Stimulated activated CD4-positive, alpha-beta T cell treated with anti-CD3 and anti-CD28 coated beads, Interleukin-15, amount 100 ng/mL, for 24 hours (primary cell): ENCODE measurements at places on chromosomes 1 and 21.

GRCh38 chr1:11463177-11463576, 15.8 kb upstream of the DISP3 start:
- DNase-seq, result no peak

DNA sequence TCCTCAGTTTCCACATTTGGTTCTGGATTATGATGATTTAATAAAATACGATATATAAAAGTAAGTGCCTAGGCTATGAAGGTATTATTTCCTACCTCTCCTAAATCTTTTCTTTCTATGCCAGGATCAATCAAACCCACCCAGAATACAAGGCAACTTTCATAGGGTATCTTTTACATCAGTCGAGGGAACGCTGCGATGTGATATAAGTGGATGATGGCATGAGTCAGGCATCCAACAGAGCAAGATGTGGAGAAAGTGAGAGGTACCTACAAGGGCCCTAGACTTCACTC, 781 bp downstream of the TTLL7 start:
- no peak for DNase-seq

DNA sequence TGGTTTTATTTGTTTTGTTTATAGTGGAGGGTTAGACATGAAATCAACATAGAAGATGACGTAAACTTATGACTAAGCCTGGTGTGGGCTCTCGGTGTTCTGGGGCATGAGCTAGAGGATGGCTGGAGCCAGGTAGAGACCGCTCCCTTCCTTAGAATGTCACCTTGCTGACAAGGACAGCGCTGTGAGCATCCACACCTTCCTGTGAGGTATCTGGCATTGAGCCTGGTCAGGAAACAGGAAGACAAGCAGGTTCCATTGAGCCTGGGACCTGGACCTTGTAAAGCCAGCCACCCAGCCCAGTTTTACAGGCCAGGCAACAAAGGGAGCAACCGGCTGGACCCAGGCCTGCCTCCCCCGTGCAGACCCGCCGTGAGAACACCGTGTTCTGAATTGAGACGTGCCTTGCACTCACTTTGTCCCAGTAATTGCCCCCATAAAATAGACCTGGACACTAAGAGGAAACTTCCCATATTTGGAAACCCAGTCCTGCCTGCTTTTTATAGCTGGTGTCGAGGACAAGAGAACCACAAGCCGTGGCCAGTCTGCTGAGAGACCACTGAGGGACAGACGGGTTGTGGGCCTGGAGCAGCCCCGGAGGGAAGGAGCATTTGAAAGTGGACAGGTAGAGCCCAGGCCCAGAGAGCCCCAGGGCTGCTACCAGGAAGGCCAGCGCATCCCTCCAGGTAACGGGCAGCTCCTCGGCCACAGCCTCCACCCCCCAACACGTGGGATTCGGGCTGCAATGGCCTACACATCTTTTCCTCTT, 78.0 kb downstream of the PDE9A start:
- DNase-seq, result no peak

DNA sequence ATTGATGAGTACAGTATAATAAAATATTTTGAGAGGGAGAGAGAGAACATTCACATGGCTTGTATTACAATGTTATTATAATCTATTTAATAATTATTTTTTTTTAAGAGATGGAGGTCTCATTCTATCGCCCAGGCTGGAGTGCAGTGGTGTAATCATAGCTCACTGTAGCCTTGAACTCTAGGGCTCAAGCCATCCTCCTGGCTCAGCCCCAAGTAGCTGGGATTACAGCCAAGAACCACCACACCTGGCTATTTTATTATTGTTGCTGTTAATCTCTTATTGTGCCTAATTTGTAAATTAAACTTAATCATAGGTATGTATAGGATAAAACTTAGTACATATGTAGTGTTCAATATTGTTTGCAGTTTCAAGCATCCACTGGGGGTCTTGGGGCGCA, 57.8 kb downstream of the HS2ST1 start:
- DNase-seq, result no peak

GRCh38 chr1:181423301-181423918, 59.9 kb upstream of the CACNA1E start:
- DNase-seq, result peak; percentile 54

DNA sequence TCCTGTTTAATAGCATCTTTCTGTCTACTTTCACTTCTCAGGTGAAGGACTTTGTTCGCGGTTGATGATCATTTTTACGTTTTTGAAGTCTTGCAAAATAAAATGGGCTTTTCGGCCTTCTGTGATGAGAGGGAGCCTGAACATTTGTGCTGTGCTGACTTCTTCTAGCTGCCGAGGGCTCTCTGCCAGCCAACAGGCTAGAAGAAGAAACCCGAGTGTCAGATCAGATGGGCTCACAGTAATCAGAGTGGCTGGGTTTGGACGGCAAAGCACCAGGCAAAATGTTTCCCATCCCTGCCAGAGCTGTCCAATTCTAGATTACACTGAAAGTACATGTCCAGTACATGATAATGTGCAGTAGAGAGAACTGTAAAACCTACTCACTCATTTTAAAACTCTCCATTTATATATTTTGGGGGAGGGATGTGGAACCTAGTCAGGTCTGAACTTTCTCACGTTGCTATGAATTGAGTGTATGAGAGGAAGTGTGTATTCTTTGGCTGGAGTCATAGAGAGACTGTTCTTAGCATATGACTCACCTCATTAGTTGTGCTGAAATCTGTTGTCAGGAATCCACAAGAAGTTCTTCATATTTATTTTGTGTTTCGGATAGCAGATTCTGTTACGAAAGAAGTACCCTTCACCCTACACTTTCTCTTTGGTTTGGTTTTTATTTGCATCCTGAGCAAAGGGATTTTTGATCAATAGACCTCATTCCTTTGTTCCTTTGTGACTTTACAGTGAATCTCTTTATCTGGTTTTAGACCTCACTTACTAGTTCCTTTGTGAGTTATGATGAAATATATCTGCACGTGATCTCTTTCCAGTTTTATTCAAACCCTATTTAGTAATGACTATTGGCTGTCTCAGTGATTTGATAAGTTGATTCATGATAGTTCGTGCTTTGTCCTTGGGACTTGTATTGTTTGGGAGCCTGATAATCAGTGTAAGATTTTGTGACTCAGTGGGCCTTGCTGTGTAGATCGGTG, 4.8 kb downstream of the ATP1A1 start:
- DNase-seq, result peak; percentile 45

GRCh38 chr1:148166558-148167492, 14.7 kb upstream of the NBPF11 start:
- DNase-seq, result no peak

DNA sequence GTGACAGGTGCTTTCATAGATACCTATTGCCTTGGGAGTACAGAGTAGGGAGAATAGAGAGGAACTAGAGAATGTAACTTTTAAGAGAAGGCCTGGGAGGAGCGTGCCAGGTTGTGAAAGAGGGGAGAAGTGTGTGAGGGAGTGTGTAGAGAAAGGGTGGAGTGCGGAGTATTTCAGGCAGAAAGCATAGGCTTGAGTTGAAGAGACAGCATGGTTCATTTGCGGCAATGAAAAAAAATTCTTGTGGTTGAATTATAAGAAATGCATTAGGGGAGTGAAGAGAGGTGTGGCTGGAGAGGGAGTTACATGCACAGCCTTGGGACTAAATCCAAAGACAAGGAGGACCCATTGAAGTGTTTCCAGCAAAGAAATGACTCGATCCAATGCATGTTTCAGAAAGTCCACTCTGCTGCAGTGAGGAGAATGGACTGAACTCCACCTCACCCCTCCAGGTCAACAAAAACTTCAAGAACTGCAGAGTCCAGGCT, 81.7 kb upstream of the ADAM30 start:
- no peak for DNase-seq

DNA sequence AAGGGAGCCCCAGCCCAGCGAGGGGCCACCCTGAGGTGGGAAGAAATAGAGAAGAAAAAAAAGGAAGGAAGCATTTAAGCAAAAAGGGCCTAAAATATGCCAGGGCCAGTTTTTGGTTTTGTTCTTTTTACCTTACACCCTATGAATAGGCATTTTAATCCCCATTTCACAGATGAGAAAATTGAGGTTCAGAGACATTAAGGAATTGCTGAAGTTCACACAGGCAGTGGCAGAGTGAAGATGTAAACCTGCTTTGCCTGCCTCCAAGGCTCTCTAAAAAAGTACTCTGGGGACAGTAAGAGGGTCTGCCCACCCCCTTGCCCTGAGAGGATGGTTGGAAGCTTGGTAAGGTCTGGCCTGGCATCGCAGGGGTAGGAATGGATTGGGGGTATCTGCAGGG, 19.8 kb downstream of the RAP1GAP start:
- DNase-seq, result no peak

GRCh38 chr1:164618202-164618564, 59.2 kb downstream of the PBX1 start:
- no peak for DNase-seq

DNA sequence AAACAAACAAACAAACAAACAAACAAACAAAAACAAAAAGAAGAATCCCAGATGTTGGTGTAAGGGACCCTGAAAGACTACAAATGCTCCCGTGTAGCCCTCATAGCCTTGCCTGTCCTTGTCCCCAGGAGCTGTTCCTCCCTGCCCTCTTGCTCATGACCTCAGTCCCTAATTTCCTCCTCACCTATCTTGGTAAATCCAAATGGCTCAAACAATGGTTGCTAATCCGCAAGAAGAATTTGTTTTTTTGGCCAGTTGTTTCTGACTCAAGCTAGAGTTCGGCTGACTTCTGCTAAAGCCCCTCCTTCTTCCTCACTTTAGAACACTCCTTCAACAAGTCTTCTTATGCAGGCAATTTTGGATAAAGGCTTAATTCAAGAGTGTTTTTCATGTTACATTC, 15.6 kb downstream of the LCA5L start:
- no peak for DNase-seq

DNA sequence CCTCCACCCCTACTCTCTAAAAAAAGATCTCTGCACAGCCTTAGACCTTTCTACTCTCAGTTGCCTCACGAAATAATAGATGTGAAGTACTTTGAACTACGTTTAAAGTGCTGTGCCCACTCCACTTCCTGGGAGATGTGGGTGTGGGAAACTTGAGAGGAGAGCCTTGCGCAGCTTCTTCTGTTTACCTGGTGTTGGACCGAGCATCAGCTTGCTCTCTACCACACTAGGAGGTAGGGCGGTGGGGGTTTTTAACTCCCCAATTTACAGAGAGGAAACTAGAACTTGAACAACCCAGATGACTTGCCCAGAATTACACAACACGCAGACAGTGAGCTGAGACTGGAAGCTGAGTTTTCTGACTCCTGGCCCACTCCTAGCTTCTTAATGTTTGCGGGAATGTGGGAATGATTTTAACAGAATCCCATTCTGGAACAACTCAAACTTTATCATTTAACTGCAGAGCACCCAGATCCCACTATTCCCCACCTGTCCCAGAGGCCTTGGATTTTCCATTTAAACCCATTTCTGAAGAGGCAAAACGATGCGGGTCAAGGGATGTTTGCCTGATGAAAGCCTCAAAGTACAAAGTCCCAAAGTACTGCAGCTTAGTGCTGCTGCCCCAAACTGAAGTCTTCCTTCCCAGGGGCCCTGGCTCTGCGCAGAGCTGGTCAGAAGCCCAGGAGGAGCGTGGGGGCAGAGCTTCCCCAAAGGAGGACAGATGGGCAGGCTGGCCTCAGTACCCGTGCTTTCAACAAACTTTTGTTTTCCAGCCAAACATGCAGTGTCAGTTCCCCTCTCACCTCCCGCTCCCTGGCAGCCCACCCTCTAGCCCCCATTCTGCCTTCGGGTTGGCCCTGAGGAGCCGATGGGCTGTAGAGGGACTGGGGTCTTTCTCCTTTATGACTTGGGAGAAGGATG, 19.0 kb downstream of the BTG2 start:
- DNase-seq, result peak; percentile 55

DNA sequence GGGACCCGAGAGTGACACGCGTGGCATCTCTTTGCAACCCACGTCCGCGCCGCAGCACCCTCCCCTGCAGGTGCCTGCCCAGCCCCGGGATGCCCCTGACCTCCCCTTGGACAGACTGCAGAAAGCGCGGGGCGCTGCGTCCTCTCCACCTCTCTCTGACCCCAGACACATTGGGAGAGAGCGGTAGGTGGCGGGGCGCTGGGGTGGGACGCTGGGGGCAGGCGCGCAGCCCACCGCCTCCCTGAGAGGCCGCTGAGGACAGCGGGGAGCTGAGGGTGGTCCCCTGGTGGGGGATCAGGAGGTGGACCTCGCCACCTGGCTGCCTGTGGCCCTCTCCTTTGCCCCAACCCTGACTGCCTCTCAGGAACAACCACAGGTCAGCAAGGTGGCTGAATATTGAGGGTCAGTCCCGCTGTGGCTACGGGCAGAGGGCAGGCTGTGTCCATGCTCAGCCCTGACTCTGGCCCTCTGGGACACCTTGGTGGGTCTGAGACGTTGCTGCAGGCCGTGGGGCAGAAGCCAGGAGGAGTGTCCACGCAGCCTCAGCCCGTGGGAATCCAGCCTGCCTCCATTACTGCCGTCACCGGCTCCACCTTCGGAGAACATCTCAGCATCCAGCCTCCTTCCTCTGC, 761 bp upstream of the UBE2J2 start:
- DNase-seq, result no peak

DNA sequence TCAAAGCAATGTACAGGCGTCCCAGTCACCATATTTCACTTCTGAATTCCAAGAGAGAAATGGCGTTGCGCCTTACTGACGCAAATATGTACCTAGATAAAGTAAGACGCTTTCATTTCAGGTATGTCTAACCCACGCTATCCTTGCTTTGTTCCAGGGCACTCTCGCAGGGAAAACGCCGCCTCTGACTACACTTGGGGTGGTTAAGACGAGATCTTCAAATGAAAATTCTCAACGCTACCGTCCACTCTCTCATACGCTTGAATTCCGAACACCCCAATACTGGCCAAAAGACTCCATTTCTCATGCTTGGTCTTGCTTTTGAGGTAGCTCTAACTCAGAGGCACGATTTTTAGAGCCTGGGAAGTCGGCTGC, 736 bp upstream of the ZMPSTE24 start:
- no peak for DNase-seq

DNA sequence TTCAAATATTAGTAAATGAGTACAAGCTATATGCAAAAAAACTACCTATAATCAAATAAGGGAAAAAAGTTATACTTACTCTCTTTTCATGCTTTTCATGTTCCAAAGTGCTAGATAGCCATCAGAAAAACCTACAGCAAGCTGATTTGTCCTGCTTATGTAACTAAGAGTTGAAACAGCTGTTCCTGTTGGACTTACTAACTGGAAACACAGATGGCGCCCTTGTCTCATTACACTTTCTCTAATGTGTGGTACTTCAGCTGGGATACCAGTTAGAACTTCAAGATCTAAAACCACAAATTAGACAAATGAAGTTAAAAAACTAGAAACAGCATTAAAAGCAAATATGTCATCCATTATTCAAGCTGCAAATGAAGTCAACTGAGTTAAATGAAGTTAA, 24.3 kb downstream of the AHCTF1 start:
- no peak for DNase-seq

GRCh38 chr1:203926025-203926540, 64.7 kb downstream of the SNRPE start:
- no peak for DNase-seq

- peak; percentile 99 for DNase-seq
Observed at GRCh38 chr1:6784560-6785317, 515 bp upstream of the CAMTA1 start.
